ENCODE measurements at places on chromosomes 16 and 17.

- DNase-seq, result no peak
Measured at GRCh38 chr17:56978441-56979090, 635 bp downstream of the SCPEP1 start.

- DNase-seq, result peak; percentile 61
Measured at GRCh38 chr17:16449121-16449570, 33.8 kb downstream of the TRPV2 start.

DNA sequence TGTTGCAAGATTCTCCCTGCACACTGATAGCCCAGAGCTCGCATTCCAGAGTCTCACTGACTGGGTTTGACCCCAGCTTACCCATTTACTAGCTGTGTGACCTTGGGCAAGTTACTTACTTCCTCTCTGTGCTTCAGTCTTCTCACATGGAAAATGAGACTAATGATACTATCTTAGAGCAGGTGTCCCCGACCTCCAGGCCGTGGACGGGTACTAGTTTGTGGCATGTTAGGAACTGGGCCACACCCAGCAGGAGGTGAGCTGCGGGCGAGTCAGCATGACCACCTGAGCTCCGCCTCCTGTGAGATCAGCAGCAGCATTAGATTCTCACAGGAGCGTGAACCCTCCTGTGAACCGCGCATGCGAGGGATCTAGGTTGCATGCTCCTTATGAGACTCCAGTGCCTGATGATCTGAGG, 15.8 kb downstream of the ANKFY1 start:
- no peak for DNase-seq

GRCh38 chr16:62755938-62756337, 719.7 kb upstream of the CDH8 start:
- DNase-seq, result no peak

DNA sequence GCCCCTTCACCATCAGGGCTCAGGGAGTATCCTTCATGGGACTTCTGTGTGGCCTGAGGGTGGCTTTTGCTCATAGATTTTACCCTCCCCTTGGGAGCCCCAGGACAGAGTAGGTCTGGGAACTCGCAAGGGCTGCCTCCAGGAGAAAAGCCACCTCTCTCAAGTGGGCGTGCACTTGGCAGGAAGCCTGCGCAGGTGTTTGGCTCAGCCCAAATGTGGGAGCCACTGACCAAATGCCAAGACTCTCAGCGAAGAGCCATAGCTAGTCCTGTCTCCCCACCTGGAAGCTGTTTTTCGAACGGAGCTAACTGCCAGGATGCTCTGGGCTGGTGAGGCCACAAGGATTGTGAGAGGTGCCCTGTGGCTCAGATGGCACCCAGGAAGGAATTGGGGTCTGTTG, 2.0 kb upstream of the HSD17B2 start:
- no peak for DNase-seq
